Lower leg skin (tissue), 4 donors: ENCODE measurements at places on chromosomes 3 and 15. TPM values are rescaled to one million over a fixed set of nuclear protein-coding genes. Genes with fewer than 3 reads are reported as not detected.

- no peak for DNase-seq
Observed at GRCh38 chr3:184952671-184953070, 140.7 kb downstream of the VPS8 start.

DNA sequence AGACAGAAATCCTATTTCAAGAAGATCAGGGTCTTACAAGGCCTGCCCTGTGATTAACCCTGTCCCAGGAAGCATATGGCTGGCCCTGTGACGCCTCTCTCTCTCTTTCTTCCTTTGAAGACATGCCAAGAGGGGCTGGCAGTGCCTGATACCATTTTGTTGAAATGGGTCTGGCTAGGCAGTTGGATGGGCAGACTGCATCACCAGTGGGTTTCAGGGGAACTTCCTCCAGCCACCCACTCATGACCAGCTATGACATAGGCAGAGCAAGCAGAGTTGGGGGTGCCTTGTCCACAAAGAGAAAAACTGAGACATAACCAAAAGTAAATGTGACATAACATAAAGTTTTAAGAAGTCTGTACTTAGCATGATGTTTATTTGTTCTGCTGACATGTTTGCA is 31.4 kb upstream of the MANF start:
- DNase-seq = no peak

DNA sequence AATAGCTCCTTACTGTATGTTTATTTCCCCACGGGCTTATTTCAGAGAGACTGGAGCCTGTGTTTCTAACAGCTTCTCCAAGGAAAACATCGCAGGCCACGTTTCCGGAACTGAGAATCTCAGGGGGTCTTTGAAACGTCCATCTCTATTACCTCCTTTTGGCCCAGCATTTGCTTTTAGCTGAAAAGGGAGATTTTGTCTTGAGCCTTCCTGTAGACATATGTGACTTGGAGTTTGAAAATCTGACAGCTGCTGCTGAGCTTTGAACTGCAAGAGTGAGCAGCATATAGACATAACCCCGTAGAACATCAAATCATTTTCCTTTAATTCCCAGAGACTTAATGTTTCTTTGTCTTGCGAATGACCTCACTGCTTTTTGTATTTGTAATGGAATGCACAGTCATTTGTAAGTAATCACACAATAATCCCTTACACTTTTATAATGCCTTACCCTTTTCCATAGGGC is 54.6 kb downstream of the LPP start:
- DNase-seq = no peak

RTP4 gene
- total RNA-seq = 0.84 TPM
